Fibroblast of villous mesenchyme (primary cell): ENCODE measurements at places on chromosomes 1 and 21. TPM values are rescaled to one million over a fixed set of nuclear protein-coding genes. Genes with fewer than 3 reads are reported as not detected.

DNA sequence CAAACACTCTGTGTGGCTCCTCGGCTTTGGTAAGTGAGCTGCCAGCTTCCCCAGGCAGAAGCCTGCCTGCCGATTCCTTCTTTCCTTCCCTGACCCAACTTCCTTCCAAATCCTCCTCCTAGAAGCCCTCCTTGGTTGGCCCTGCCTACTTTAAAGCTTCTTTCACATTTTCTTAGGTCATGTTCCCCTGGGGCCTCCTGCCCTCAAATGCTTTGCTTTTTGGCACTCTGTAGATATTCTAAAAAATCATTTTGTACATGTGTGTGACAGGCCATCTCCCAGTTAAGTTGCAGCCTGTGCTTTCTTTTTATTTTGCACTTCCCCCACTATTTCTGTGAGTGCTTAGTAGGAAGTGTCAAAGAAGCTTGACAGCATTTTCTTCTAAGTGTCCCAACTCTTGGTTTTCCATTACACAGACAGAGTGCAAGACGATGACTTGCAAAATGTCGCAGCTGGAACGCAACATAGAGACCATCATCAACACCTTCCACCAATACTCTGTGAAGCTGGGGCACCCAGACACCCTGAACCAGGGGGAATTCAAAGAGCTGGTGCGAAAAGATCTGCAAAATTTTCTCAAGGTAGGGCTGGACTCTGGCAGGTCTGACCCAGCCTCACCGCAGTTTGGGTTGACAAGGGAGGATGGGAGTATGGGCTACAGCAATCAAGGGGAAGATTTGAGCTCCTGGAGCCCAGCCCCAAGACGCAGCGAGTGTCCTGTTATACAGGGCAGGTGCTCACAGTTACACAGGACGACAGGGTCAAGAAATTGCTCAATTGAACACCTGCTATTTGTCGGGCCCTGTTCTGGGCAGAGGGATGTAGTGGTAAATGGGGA, at the start of gene S100A9:
S100A9 (plus strand) TSS at position 2 of the 838 bp plus-strand sequence; CDS start at position 432, 430 bp downstream.
- DNase-seq = no peak

- no peak for DNase-seq
Measured at GRCh38 chr1:118717893-118718292, 270.2 kb downstream of the TBX15 start.

DNA sequence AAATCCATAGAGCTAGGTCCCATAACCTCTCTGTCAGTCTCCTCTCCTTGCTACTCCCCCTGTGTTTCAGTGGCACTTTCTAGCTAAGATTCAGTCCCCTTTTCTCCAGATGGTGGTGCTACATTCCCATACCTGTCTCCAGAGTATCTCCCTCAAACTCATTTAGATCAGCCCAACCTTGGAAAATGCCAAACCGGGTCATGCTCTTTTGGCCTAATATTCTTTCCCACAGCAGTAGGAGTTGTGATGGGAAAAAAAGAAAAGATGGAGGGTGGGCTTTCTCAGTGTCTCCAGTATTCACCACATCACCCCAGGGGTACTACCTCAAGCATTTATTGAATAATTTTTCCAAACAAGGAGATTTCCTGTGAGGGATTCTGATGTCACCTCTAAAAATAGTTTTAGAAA, 3.2 kb upstream of the RXFP4 start:
- peak; percentile 66 for DNase-seq

GRCh38 chr1:204051718-204052117, 21.2 kb upstream of the SOX13 start:
- DNase-seq = no peak

GRCh38 chr1:172838680-172839313, 179.9 kb downstream of the FASLG start:
- no peak for DNase-seq

Gene DNAJC6
- total RNA-seq = 12.2 and 24.6 TPM in 2 replicates

DNA sequence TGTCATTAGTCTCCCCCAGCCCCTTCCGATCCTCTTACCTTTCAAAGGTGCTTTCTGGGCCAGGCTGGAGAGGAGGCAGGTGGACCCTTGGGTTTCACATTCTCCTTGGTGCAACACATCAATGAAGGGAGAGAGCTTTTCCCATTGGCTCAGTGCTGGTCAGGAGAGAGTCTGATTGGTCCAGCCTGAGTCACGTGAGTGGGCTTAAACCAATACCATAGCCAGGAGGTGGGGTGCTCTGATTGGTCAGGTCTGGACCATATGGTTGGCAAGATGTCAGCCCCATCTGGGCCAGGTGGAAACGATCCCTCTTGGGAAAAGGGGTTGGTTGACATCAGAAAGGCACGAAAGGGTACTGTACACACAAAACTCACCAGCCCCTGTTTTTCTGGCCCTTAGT, 44.8 kb upstream of the ABCG1 start:
- no peak for DNase-seq
